Stimulated activated CD4-positive, alpha-beta T cell treated with anti-CD3 and anti-CD28 coated beads, TNF-alpha, amount 100 ng/mL, for 4 hours (primary cell): ENCODE measurements at places on chromosomes 3 and 15.
A peak's percentile ranks its signal among the peaks of the same experiment; 100 is the strongest.

- no peak for DNase-seq
Measured at GRCh38 chr15:70406617-70407335, 309.1 kb upstream of the TLE3 start.

DNA sequence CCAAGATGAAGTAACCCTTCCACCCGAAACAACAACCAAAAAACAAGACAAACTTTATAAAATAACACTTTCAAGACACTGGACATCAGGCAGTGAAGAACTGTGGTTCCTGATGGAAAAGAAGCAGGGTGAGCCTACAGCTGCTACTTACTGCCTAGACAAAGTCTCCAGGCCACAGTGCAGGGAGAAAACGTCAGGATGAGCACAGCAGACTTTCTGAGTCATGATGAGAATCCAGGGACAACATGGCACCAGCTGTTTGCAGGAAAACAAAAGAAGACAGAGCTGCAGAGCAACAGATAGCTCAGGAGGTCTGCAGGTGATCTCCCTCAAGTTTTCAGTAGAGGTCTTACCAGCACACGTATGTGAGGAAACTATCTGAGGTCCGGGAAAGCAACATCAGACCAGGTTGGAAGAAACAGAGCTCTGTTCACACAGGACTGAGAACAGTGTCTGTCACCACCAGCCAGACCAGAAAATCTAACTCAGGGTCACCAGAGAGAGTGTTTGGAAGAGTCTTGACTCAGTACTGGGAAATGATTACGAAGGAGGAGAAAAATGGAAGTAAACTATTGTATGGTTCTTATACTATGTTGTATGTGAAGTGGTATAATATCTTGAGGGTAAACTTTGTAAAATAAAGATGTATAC is 108.9 kb downstream of the ANO10 start:
- DNase-seq = no peak

- no peak for DNase-seq
Measured at GRCh38 chr15:86765281-86765680, 685.6 kb downstream of the AGBL1 start.

GRCh38 chr15:52786436-52787122 is 3.6 kb downstream of the ONECUT1 start:
- no peak for DNase-seq

DNA sequence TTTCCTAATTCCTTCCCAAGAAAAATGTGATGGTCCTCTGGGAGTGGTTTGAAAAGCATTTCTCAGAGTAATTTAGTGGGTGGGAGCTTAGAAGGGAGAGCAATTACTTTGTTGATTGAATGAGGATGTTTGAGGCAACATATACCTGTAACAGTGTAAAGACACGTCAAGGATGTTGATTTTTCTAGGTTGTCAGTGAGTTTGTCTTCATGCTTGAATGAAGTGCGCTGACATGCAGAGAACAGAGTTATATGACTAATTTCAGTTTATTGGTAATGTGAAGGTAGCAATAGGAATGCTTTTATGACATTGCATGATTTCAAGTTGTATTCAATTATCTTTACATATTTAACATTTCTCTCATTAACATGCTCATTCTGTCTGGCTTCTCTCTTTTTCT is 286.9 kb downstream of the NFKBIZ start:
- no peak for DNase-seq

GRCh38 chr15:80736560-80736959 is 41.5 kb downstream of the ABHD17C start:
- DNase-seq = no peak

DNA sequence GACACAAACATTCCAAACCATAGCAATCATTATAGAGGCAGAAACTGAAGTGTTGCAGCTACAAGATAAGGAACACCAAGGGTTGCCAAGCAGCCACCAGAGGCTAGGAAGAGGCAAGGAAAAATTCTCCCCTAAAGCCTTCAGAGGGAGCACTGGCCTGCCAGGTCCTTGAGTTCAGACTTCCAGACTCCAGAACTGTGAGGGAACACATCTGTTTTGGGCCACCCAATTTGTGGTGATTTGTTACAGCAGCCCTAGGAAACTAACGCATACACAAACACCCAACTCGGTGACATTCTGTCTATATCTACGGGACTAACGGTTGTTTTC is 54.6 kb downstream of the MB21D2 start:
- no peak for DNase-seq

DNA sequence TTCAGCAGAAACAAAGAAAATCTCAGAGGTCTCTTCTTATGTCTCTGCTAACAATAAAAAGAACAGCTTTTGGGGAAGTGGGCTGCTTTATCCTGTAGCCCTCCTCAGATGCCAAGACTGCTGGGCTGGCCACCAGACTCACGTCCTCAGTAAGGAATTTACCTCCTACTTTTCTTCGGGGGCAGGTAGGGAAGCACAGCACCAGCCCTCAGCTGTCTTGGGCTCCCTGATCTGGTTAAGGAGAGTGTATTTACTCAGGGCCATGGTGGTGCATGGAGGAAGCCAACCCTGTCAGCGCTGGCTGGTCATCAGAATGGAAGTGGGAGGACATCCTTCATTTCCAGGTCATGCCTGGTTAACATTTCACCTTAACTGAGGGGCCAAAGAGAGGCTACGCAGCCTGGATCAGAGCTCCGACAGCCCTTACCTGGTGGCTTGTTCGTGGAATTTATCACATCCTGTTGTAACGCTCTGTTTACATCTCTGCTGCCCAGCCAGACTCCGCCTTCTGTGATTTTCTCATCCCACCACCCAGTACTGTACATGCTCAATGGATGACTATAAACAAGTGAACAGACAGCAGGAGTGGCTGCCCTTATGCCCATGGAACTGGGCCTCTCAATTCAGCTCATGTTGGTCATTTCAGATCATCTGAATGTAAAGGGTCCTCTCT is 108.3 kb downstream of the IGF2BP2 start:
- DNase-seq = no peak

GRCh38 chr3:123693584-123694190 is 108.8 kb upstream of the HACD2 start:
- no peak for DNase-seq

GRCh38 chr3:142237891-142238290 is 12.5 kb upstream of the GK5 start:
- DNase-seq = no peak

- DNase-seq = no peak
Measured at GRCh38 chr15:34271493-34271892, 46.7 kb downstream of the EMC4 start.

DNA sequence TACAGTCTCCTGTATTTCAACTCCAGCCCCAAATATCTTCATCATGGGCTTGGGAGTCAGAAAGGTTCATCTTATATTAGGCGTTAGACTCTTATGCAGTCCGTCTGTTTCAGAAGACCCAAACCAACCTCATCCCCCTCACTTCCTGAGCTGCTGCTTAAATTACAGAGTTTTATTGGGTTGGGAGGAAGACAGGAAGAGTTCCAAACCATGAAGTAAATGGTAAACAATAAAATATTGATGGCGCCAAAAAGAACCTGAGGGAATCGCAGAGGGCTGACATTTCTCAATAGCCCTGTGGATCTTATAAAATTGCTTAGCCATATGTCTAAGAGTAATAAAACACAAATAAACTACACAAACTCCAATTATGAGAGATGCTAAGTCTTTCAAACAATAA is 116.9 kb upstream of the C3orf80 start:
- no peak for DNase-seq

- no peak for DNase-seq
Measured at GRCh38 chr3:134312072-134312872, 61.6 kb upstream of the RYK start.

- DNase-seq = no peak
Measured at GRCh38 chr3:15557511-15557946, 36.0 kb upstream of the COLQ start.

DNA sequence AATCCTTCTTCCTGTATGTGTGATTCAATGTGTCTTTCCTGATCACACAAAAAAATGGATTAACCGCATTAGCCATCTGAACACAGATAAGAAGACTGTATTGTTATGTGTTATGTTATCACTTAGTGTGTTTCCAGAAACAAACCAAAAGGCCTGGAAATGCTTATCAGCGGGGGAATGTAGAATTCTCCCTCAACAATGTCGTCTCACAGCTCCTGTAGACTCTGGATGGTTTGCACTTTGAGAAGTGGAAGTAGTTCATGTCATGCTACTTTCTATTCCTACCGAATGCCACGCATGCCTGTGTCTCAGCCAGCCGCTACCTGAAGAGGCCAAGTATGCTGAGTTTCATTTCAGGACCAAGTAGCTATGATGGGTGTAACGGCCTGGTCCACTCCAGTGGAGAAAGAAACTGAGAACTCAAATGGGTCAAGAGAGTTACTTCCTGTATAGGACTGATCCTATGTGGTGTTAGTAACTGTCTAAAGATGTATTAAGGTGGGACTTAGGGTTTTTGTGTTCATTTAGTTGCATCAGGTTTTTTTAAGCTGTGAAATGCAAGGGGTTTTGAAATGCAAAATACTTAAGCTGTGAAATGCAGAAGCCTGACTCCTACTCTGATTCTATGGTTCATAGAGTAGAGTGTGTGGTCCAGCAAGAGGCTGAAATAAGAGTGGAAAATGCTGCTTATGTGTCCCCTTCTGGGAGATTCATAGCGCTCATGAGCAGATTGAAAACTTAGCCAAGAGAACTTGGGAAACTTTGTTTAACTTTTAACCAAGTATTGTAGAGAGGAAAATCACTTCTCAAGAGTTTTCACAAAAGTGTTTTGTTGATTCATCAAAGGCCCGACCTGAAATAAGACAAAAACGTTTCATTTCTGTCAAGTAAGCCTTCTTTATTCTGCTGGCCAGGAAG is 118.5 kb upstream of the LMOD3 start:
- no peak for DNase-seq

DNA sequence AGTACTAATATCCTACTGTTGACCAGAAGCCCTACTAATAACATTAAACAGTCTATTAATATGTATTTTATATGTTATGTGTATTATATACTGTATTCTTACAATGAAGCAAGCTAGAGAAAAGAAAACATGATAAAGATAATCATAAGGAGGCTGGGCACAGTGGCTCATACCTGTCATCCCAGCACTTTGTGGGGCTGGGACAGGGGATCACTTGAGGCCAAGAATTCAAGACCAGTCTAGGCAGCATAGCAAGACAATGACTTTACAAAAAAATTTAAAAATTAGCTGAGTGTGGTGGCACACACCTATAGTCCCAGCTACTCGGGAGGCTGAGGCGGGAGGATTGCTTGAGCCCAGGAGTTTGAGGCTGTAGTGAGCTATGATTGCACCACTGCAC is 8.9 kb upstream of the HERC1 start:
- no peak for DNase-seq

DNA sequence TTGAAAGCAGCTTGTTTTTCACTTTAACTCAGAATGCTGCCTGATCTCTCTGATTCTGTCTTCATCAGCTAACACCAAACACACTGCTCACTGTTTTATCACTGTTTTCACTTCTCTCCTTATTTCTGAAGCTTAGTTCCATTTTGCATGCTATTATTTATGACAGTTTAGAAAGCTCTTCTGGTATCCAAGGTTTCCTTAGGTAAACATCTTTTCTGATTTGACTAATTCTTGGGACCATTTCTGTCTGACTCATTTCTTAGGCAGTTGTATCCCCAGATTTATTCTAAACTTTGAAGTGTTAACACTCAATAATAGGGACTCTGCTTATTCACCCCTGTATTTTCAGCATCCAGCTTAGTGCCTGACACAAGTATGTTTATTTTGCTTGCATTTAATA is 167.7 kb downstream of the BCHE start:
- no peak for DNase-seq

GRCh38 chr15:63246691-63247469 is 30.5 kb upstream of the APH1B start:
- DNase-seq = no peak

DNA sequence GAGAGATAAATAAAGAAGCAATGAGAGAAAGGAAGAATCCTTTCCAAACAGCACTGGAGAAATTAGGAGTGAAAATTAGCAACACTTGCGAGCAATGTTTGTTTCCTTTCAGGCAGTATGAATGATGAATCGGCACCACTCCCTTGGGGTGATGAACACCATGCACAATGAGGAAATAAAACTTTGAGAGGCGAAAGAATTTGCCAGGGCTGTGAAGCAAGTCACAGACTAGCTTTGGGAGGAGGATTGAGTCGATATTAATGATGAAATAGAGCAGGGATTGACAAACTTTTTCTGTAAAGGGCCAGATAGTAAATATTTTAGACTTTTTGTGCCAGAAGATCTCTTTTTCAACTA is 237.7 kb downstream of the AGBL1 start:
- DNase-seq = no peak

DNA sequence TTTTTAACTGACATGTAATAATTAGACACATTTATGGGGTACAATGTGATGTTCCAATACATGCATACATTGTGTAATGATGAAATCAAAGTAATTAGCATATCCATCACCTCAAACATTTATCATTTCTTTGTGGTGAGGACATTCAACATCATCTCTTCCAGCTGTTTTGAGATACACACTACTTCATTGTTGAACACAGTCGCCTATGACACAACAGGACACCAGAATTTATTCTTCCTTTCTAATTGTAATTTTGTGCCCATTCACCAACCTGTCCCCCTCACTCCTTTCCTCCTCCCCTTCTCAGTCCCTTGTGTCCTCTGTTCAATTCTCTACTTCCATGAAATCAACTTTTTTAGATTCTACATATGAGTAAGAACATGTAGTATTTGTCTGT is 113.4 kb upstream of the CBLB start:
- no peak for DNase-seq

DNA sequence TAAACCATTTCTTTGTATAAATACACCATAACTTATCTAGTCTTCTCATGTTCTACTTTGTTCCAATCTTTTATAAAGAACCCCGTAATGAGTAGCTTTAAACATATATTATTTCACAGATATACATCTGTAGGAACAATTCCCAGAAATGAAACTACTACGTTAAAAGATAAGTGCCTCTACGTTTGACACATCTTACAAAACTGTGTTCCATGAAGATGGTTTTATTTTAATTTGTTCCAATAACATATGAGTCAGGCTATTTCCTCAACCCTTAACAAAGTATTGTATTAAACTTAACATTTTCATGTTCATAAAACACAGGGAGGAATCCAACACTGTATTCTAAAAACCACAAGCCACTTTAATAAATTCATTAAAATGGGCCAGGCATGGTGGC is 52.9 kb downstream of the TRPM7 start:
- DNase-seq = no peak

GRCh38 chr15:38564557-38565286 is at the start of gene RASGRP1:
TSS of gene RASGRP1 (minus strand) at chr15:38564814. CDS start at chr15:38564628, 186 bp downstream.
- DNase-seq = peak; percentile 78

GRCh38 chr3:16995601-16996000 is 110.8 kb downstream of the PLCL2 start:
- no peak for DNase-seq

DNA sequence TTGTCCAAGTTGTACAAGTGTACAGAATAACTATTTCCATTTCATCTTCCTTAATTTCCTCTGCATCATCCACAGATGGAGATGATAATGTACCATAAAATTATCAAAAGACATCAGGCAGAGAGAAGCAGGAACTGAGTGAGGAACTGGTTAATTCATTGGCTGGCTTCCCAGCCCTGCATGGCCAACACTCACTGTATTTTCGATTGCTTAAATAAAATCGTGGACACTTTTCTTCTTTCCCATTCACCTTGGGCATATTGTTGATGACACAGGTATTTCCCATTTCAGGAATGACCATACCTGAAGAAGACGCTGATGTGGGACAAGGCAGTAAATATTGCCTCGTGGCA is 144.2 kb upstream of the ABHD17C start:
- DNase-seq = no peak

- DNase-seq = no peak
Measured at GRCh38 chr15:27481768-27482167, 510.8 kb downstream of the GABRG3 start.

- DNase-seq = no peak
Measured at GRCh38 chr15:85142312-85142711, 160.7 kb downstream of the PDE8A start.
